ENCODE measurements at places on chromosomes 2 and 18.

- no peak for DNase-seq
Observed at GRCh38 chr18:12895626-12896025, 11.6 kb upstream of the PTPN2 start.

DNA sequence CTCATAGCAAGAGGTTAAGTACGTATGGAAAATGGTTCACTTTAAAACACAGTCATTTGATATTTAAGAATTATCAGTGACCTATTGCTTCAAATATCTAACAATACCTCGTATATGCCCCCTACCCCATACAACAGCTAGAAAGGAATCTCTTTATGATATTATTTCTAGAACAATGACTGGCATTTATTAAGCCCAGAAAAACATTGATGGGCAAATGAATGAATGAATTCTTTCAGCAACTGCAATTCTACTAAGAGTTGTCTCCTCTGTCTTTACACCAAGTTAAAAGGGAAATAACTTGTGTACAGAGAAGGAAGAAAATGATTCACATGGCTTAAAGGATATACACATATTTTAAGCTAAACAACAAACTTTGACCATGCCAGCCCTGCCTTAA lies 384.7 kb downstream of the ERBB4 start:
- DNase-seq: no peak

- no peak for DNase-seq
Observed at GRCh38 chr2:124559236-124559635, 534.1 kb downstream of the CNTNAP5 start.

- DNase-seq: no peak
Observed at GRCh38 chr2:30709516-30709915, 97.7 kb downstream of the CAPN13 start.

DNA sequence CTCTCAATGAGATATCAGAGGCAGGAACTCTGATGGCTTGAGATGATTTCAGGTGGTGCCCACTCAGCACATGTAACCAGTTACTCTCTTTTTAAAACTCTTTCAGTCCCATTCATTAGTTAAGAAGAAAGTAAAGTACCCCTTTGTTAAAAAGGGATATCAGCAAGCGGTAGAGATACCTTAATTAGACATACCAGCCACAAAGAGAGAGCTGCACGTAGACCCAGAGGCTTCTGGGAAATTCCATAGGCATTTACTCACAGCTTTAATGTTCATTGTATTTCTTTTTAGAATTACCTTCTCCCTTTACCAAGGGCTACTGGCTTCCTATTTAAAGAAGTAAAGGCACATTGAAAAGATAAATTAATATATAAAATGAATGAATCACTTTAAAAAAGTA lies 63.3 kb downstream of the LYPD6B start:
- DNase-seq: no peak

GRCh38 chr2:111117598-111118480 lies 2.9 kb upstream of the BCL2L11 start:
- DNase-seq: no peak

DNA sequence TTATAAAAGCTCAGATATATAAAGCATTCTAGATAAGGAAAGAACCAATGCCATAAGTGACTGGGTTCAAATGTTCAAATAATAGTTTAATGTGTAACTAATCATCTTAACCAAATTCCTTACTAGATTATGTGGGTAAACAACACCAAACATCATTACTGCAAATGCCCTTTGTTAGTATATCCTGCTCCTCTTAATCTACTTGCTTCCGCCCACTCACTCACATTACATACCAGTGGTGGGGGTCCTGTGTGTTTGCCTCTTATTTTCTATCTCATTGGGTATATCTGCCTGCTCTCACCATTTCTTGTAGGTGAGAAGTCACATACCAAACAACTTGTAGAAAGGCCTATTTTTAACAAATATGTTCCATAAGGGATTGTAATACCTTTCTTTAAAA lies 562.1 kb downstream of the NRXN1 start:
- no peak for DNase-seq

- DNase-seq: no peak
Observed at GRCh38 chr2:239293775-239294430, 106.9 kb downstream of the HDAC4 start.

- no peak for DNase-seq
Observed at GRCh38 chr2:202426751-202427150, 50.6 kb downstream of the BMPR2 start.

DNA sequence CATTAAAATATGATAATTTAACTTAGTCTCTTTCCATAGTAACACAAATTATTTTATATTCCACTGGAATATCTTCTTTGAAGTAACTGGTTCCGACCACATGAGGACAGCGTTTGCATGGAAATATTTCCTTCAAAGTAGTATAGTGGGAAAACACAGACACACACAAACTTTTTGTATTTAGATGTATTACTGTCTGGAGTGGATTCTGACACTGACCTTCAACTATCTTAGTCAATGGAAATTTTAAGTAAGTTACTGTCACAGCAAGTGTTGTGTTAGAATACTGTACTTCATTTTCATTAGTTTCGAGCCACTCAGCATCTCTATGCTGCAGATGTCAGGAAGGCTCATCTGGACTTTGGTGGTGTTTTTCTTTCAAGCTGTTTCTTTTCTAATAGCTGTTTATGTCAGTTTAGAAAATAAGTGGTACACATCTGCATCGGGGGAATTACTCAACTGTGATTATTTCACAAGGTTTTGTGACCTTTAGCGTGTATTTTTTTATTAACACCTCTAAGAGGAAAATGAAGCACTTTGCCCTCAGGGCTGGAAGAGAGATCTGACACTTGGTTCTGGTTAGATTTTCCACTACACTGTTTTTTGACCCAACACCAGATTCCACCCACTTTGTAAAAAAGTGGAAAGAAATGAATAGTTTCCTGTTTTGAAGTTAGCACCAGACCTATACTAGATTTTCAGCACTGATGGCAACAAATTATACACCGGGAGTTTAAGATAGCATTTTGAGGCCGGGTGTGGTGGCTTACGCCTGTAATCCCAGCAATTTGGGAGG lies 18.9 kb upstream of the THOC1 start:
- no peak for DNase-seq

GRCh38 chr2:215388002-215388728 lies 47.7 kb downstream of the FN1 start:
- no peak for DNase-seq

DNA sequence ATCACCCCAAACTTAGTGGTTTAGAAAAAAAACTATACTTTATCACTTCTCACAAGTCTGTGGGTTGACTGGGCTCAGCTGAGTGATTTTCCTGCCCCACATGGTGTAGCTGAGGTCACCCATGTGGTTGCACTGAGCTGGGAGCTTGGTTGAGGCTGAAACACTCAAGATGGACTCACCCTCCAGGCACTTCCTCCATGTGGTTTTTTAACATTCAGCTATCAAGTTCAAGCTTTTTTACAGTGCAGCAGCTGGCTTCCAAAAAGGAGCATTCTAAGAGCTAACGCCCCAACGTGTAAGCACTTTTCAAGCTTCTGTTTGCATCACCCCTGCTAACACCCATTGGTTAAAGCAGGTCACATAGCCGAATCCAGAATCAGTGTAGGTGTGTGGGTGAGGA lies 105.9 kb upstream of the CREB1 start:
- DNase-seq: peak; percentile 58

- DNase-seq: no peak
Observed at GRCh38 chr2:5250482-5250881, 441.7 kb upstream of the SOX11 start.

GRCh38 chr2:128547667-128548066 lies 229.0 kb upstream of the HS6ST1 start:
- DNase-seq: no peak

DNA sequence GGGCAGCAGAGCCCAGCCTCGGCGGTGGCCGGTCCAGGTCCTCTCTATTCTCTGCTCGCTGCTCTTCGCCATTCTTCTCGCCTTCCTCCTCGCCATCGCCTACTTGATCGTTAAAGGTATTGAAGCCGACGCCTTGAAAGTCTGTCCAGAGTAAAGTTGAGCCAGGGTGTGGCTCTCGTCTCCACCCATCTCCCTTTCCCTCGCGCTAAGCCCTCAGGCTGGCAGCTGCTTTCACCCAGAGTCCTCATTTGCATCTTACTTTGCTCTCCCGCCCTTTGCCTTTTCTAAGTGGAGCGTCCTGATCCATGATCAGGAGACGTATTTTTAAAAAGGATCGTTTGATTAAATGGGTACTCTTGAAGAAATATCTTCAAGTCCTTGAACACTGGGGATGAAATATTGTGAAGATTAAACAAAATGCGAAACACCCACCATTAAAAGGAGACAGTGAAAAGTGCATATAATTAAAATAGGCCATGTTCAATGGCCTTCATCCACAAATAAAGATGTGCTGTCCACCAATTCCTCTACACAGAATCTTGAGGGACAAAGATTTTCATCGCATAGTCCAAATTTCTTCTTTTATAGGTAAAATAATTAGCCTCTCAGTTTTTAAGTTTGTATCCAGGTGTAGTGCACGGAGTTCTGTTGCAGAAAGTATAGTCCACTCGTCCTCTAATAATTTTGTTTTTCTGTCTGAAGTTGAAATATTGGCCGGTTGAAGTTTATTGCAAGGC lies 657 bp downstream of the ARL6IP6 start:
- DNase-seq: no peak

GRCh38 chr2:217326238-217327022 lies 466.6 kb upstream of the TNP1 start:
- no peak for DNase-seq

- DNase-seq: no peak
Observed at GRCh38 chr2:12616456-12617156, 100.1 kb upstream of the TRIB2 start.

DNA sequence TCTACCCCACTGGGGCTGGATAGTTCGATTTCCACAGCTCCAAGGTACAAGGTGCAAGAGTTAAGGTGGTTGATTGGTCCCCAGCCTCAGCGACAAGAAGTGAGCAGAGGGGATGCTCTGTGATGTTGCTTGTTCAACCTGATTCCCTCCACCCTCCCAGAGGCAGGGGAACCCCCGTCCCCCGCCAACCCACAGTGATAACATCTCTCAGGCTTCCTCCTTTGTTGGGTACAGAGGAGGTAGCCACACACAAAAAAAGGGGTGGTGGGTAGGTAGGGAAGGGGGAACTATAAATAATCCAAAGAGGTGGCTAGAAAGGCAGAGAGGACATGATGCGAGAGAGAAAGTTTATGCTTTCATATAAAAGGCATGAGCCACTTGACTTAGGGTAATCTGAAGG lies 192.9 kb upstream of the POU3F3 start:
- no peak for DNase-seq

DNA sequence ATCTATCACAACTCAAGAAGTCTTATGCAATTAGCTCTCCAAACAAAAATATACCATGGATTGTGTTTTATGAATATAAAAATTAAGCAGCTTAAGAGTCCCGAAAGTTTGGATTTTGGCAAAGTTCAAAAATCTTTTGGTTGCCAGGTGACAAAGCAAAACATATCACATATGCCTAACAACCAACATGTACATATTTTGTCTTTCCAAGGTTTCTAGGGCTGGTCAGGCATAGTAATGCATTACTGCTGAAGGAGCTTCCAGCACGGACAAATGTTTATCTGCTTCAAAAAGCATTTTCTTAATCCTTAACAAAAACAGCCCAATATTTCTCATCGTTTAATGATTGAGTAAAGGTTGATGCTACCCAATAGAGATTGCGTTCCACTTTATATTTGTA lies 1327.1 kb upstream of the ZEB2 start:
- no peak for DNase-seq

- no peak for DNase-seq
Observed at GRCh38 chr2:86087936-86088850, 17.5 kb downstream of the POLR1A start.

DNA sequence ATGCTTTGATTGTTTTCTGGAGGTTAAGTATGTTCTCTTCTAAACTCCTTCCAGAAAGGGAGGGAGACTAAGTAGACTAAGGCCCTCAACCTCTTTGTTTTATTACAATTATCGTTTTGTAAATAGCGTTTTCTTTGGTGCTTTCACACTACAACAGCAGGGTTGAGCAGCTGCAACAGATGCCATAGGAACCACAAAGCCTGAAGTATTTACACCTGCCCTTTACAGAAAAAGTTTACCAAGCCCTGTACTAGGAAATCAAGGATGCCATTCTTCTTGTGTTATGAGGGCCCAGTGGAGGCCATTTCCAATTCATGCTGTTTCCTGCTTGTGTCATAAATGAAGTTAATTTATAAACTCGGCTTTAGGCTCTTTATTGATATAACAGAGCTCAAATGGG lies 914.8 kb downstream of the DCDC2C start:
- DNase-seq: no peak

GRCh38 chr2:65537651-65538385 lies 105.4 kb upstream of the SPRED2 start:
- no peak for DNase-seq

GRCh38 chr18:78420116-78420515 lies 559.5 kb upstream of the SALL3 start:
- no peak for DNase-seq

GRCh38 chr2:182897137-182897536 lies 30.7 kb upstream of the FRZB start:
- no peak for DNase-seq

DNA sequence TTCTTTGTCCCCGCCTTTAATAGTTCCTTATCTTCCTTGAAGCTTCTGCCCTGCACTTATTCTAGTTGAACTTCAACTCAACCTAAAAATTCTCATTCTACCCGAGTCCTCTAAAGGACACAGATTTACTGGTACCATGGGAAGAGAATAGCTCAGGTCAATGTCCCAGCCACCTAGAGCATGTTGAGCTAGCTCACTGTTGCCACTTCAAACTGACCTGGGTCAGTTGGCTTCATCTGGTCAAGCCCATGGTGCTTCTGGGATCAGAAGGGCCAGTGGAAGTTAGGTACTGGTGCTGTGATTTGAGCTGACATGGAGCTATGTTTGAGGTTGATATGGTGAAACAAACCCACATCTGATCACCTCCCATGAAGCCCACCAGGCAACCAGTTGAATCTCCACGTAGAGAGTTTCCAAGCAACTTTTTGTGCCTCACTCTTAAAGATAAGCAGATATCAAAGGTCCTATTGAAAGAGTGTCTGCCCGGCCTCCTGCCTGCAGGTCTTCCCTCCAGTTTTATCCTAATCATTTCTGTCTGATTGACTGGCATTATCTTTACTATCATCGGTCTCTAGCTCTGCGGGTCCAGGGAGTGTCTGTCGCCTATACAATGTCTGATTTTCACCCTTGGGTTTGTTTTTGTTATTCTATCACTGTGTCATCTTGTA lies 17.2 kb downstream of the GREB1 start:
- DNase-seq: no peak

DNA sequence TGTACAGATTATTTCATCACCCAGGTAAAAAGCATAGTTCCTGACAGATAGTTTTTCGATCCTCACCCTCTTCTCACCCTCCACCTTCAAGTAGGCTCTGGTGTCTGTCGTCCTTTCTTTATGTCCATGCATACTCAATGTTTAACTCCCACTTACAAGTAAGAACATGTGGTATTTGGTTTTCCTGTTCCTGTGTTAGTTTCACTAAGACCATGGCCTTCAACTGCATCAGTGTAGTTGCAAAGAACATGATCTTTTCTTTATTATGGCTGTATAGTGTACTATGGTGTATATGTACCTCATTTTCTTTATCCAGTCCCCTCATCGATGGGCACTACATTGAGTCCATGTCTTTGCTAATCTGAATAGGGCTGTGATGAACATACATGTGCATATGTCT lies 184.2 kb downstream of the KCNJ3 start:
- no peak for DNase-seq
